ENCODE measurements at places on chromosomes 7 and 10.
A peak's percentile ranks its signal among the peaks of the same experiment; 100 is the strongest.

DNA sequence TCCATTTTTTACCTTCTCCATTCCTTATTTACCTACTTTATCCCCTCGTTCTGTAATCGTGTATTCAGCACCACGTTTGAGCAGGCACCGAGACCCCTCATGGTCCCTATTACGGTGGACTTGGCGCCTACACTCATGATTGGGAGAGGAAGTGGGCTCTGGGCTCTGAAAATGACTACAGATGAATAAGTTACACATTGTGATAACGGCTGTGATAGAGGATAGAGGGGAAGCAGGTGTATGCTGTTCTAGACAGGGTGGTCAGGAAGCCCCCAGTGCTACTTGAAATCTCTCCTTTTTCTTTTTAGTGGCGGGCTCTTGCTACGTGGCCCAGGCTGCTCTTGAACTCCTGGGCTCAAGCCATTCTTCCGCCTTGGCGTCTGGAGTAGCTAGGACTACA is 59.8 kb downstream of the CAMK1D start:
- DNase-seq, result no peak

DNA sequence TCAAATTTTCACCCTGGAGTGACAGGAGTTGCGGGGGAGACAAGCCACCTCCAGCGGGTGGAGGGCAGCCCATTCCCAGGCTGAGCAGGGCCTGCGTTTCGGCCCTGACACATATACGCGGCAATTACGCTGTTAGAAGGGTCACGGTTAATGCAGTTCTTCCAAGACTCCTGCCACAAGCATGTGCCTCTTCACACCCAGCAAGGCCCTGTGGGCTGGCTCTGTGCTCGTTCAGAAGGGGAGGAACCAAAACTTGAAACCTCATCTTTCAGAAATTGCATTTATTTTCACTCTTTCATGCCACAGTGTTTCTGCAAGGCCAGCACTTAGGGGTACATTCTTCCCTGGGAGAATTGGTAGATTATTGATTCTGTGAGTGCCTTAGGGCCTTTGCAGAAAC is 24.7 kb downstream of the LRMDA start:
- no peak for DNase-seq

DNA sequence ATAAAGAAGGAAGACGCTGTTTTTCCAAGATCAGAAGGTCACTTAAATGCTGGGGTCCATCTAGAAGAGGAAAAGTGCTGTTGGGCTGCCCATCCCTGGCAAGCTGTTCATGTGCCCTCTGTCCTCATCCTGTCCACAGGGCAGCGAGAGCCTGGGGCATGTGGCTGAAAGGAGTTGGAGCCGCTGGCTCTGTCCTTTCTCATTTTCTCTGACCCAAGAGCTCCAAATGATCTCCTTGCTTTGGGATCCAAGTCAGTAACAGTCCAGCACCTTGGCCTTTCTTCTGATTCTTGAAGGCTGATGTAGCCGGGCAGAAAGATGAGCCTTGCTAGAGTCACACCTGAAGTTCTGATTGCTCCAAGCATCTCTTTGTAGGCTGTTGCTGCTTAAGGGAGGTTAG is 44.4 kb downstream of the SPDYE5 start:
- no peak for DNase-seq

DNA sequence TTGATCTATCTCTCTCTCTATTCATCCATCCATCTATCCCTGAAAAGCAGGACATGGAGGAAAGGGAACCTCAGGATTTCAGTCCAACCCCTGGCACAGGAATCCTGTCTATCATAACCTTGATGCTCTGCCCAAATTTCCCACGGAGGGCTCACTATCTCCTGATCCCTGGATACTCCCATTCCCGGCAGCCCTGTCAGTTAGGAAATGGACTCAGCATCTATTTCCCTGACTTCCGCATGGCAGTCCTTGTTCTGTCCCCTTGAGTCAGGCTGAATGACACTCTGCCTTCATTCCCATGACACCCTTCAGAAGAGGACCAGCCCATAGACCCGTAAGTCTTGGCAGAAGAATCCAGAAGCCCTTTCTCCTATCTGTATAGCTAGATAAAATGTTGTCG is 77.7 kb downstream of the VWA2 start:
- no peak for DNase-seq

- DNase-seq, result no peak
Measured at GRCh38 chr10:132697578-132698200, 88.3 kb downstream of the NKX6-2 start.

- no peak for DNase-seq
Measured at GRCh38 chr10:76138286-76138685, 706.9 kb downstream of the LRMDA start.

DNA sequence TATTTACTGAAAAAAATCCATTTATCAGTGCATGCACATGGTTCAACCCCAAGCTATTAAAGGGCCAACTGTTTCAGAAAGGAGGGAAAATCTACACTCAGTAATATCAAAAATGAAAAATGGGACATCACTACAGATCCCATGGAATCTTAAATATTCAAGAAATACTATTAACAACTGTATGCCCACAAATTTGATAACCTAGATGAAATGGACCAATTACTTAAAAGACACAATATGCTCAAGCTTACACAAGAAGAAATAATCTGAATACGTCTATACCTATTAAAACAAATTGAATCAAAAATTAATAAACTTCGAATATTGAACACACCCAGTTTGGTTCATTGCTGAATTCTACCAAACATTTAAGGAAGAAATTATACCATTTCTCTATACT is 87.9 kb downstream of the KMT2C start:
- no peak for DNase-seq

- DNase-seq, result no peak
Measured at GRCh38 chr10:113780681-113781250, 29.3 kb downstream of the PLEKHS1 start.

GRCh38 chr7:141220263-141220880 is 146.5 kb downstream of the TMEM178B start:
- no peak for DNase-seq

DNA sequence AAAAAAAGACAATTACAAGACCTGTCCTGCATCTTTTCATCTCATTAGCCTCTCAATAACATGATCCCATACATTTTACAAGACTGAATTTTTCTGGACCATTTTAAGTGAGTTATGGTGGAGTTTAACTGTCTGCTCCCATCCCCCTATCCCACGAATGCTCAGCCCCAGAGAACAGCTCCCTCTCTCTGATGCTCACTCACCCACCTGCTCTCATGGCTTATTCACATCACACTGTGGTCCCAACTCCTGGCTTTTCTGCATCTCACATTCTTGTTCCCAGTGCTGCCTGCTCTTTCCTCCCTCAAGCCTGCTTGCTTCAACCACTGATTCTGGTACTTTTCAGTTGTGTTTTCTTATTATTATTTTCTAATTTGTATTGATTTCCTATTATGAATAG is 20.4 kb upstream of the CCSER2 start:
- no peak for DNase-seq

- DNase-seq, result no peak
Measured at GRCh38 chr7:95526128-95526738, 40.5 kb downstream of the ASB4 start.

- DNase-seq, result no peak
Measured at GRCh38 chr7:36764929-36765328, 40.6 kb upstream of the AOAH start.

DNA sequence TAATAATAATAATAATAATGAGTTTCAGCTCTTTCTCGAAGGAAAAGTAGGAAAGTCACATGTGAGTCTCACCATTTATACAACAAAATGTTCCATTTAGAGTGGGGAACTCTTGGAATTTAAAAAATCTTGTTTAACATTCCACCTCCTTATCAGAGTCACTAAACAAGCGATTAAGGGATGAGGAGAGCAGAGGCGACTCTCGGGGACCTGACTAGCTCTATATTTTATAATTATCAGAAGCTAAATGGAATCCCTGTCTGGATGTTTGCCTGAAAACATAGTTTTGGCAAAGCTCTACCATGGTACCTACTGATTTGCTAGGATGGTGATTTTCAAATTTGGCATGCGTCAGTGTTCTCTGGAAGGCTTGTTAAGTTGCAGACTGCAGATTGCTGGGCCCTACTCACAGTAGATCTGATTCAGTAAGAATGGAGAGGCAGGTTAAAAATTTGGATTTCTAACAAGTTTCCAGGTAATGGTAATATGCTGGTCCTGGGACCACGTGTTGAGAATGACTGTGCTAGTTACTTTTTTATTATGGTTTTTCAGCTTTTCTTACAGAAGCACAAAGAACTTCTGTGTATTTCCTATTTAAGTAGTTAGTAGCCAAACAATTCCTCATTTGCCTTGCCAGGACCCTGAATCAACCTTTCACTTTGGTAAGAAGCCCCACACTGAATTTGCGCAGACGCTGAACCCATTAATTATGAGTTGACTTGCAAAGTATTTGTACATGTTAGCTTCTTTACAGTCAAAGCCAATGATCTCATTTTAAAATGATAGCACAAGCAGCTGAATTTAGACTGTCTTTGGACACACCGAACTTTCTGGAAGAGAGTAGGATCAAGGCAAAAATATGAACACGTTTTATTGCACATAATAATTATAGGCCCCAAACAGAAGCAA is 39.5 kb downstream of the CPED1 start:
- no peak for DNase-seq

DNA sequence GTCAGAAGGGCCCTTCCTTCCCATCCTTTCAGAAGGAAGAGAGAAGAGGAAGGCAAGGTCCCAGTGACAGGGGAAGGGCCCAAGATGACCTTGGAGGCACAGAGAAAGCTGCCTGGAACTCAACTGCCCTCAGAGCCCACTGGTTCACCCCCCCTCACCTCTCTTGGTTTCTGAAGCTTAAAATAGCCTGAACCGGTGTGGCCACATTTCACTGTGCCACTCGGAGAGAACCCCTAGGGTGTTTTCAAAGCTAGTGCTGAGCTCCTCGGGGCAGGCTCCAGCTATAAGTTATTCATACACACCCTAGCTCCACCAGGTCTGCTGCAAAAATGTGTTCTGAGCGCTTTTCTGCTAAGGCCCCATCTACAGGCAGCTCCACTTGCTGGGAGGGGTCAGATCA is 60.9 kb upstream of the ADRB1 start:
- no peak for DNase-seq

- no peak for DNase-seq
Measured at GRCh38 chr10:10726101-10726500, 291.6 kb upstream of the CELF2 start.

- DNase-seq, result no peak
Measured at GRCh38 chr10:86107131-86107530, 259.5 kb downstream of the GRID1 start.

GRCh38 chr7:112383671-112384417 is 66.4 kb upstream of the IFRD1 start:
- DNase-seq, result no peak

DNA sequence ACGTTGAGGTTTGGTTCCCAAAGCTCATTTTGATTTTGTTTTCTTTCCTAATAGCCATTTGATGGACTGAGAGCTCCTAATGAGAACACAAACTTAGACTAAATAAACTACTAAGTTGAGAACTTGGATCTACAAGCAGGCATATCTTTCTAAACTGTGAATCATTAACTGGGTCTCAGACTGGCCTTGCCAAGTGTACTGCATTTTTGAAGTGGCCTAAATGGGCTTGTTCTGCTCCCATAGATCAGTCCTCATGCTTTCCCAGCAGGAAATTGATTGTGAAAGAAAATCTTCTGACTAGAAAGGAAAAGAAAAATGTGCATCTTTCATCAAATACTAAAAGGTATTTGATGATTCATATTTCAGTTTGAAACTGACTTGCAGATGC is 46.7 kb upstream of the RBM33 start:
- DNase-seq, result no peak

DNA sequence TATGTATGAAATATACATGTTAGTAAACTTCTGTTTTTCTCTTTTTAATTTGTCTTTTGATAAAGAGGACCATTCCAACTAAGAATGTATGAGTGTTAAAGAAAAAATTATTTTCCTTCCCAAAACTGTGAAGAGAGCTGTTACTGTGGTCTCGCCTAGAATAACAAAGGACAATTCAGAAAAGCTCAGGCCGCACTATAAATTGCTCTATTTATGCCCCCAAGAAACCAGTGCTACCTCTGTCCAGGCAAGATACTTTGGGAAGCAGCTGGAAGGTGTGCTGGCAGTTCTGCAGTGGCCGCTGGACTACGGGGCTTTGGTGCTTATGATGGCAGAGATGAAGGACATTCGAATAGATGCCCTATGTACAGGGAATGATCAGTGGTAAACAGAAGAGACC is 252.1 kb downstream of the DOCK4 start:
- DNase-seq, result no peak

GRCh38 chr7:54153462-54153861 is 388.7 kb upstream of the VSTM2A start:
- no peak for DNase-seq

DNA sequence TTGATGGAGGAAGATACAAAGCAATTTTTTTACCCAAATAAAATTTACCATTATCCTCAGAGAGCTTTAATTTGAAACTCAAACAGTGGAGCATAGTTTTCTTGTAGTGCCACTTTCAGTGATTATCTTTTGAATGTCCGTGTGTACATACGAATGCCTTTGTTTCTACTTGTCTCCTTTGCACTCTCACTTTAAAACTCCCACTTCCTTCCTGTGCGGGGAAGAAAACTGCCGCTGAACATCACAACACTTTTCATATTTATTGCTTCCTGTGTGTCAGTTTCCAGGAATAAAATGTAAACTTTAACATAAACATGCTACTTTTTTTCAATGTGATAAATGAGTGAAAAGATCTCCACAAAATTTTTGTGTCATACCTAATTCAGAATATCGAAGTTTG is 102.4 kb downstream of the SEMA3A start:
- DNase-seq, result peak; percentile 7

DNA sequence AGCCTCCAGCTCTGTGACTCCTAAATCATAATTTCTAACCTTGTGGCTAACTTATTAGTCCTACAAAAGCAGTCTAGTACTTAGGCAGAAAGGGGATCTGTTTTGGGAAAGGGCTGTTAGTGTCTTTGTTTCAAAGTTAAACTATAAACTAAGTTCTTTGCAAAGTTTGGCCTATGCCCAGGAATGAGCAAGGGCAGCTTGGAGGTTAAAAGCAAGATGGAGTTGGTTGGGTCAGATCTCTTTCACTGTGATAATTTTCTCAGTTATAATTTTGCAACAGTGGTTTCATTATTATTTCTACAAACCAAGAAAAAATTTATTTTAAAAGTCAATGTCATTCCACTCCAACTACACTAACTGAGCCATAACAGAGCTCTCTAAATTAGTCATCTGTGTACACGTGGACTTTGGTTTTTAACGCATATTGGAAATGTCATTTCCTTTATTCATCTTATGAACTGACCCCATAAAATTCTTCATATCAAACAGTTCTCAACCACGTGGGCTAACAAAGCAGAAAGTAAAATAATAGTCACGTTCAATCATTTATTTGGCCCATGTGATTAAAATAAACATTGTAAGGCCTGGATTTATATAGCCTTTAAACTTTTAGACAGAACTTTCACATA is 143.2 kb upstream of the C7orf33 start:
- DNase-seq, result no peak

- DNase-seq, result peak; percentile 84
Measured at GRCh38 chr7:101121991-101122932, 4.6 kb upstream of the SERPINE1 start.

Data from AG08396 (cell line).